GM13976 (cell line): ENCODE measurements at places on chromosomes 11 and 22.

- no peak for DNase-seq
Observed at GRCh38 chr22:17772958-17773605, 1.2 kb downstream of the BID start.

GRCh38 chr22:30733181-30733631 lies 38.5 kb downstream of the OSBP2 start:
- DNase-seq: no peak

DNA sequence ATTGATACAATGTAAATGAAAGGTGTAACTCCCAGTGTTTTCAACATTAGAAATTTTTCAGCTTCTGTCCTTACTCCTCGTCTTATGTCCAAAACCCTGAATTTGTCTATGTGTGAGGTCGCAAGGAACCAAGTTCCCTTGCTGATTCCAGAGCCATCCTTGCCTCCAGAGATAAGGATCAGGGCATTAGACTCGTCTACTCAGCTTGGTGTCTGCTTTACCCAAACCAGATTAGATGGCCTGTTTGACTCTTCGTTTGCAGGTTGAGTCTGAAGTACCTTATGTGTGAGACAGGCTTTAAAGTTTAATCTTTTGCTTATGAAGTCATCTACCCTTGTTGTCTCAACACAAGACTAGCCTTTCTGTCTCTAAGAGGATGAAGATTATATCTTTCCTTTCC lies 55.6 kb downstream of the SPECC1L start:
- no peak for DNase-seq

DNA sequence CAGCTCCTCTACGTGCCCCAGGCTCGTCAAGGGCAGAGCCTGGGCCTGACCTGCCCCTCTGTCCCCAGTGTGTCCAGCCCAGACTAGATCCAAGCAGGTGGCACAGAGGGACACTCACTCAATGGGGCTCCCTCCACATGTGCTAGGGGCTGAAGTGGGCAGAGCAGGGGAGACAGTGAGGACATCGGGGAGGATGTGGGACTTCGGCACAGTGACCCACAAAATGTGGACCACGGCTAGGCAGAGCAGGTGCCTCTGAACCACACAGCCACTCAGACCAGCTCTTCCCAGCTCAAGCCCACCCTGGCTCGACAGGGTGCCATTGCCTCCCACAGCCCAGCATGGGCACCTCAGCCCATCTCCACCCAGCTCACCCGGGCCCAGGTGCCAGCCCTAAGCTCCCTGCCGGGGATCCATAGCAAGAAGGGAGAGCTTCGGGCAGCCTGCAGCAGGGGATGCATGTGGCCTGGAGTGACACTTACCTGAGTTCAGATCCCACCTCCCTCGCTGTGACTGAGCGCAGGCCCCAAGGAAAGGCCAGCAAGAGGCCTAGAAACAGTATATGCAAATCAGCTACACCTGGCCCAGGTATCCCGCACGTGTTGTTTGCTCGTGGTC lies 46.9 kb upstream of the RTL6 start:
- DNase-seq: no peak

DNA sequence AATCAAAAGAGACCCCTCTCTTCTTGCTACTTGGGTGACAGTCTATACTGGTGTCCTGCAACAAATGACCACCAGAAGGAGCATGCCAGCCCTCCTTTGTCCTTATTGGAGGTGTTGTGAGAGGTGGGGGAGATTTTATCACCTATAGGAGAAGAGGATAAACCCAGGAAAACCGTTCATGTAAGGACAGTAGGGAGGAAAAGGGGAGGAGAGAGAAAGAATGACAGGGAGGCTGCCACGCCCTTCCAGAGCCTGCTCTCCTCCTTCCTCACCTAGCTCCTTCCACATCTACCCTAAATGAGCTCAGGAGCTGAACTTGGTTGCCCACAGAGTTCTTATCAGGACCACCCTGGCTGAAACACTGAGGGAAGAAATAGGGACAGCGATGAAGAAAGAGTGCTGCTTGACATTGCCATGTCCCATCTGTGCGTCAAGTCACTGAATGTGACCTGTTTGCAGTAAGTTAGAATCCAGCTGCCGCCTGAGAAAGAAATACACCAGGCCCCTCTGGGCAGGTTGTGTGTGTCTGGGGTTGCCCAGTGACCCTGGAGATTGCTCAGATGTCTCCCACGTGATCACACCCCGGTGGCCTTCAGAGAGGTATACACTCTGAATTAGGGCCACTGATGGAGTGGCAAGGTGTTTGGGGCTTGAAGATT lies 40.4 kb upstream of the ETS1 start:
- DNase-seq: peak; percentile 38

DNA sequence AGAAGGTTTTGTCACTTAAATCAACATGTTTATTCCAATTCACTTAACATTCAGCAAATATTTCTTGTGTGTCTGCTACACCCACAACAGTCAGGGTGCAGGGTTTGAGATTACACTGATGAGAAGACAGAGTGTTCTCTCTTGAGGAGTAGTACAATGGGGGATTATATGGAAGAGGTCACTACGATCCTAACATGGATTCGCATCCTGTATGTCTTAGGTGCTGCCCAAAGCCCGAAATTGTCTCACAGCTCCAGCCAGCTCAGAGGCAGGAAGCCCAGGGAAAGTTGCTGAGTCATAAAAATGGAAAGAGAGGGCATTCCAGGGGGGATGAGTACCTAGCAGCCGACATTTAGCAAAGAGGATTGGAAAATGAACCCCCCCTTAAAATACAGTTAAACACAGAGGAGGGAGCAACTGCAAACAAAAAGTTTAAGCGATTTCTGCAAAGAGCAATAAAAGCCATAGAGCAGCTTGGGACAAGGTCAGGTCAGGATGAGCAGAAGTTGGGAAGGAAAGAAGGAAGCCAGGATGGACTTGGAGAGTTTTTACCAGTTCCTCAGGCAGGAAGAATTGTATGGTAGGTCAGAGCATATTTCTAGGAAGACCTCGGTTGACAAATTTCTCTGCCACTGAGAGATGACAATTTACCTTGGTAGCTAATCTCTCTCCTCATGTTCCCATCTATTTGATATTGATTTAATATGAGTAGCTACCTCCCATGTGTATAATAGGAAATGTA lies 49.5 kb downstream of the IGLL5 start:
- DNase-seq: no peak

DNA sequence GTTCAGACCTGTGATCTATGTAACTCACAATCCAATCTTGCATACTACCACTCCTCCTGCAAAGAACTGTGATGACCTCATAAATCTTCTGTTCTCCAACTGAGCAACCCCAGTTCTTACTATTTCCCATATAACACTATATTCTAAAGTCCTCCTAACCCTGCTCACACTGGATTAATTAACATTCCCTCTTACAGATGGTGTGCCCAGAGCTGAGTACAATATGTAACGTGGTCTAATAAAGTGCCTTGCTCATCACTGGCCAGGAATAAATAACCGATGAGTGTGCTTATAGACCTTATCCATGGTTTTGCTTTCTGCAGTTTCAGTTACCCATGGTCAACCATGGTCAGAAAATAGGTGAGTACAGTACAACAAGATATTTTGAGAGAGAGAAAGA lies 28.6 kb downstream of the PRCP start:
- no peak for DNase-seq

GRCh38 chr11:71354394-71355105 lies 93.6 kb downstream of the DHCR7 start:
- DNase-seq: no peak

- no peak for DNase-seq
Observed at GRCh38 chr11:15180212-15180792, 65.6 kb downstream of the INSC start.

DNA sequence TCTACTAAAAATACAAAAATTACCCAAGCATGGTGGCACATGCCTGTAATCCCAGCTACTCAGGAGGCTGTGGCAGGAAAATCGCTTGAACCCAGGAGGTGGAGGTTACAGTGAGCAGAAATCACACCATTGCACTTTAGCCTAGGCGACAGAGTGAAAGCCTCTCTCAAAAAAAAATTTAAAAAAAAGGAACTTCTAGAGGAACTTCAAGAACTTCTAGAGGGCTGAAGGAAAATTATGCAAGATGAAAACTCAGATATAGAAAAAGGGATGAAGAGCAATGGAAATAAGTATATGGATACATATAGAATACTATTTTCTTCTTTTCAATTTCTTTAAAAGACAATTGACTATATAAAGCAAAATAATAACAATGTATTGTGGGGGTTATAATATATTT lies 51.2 kb upstream of the PRR5 start:
- no peak for DNase-seq

GRCh38 chr11:62352355-62353336 lies 15.4 kb downstream of the ASRGL1 start:
- peak; percentile 46 for DNase-seq

DNA sequence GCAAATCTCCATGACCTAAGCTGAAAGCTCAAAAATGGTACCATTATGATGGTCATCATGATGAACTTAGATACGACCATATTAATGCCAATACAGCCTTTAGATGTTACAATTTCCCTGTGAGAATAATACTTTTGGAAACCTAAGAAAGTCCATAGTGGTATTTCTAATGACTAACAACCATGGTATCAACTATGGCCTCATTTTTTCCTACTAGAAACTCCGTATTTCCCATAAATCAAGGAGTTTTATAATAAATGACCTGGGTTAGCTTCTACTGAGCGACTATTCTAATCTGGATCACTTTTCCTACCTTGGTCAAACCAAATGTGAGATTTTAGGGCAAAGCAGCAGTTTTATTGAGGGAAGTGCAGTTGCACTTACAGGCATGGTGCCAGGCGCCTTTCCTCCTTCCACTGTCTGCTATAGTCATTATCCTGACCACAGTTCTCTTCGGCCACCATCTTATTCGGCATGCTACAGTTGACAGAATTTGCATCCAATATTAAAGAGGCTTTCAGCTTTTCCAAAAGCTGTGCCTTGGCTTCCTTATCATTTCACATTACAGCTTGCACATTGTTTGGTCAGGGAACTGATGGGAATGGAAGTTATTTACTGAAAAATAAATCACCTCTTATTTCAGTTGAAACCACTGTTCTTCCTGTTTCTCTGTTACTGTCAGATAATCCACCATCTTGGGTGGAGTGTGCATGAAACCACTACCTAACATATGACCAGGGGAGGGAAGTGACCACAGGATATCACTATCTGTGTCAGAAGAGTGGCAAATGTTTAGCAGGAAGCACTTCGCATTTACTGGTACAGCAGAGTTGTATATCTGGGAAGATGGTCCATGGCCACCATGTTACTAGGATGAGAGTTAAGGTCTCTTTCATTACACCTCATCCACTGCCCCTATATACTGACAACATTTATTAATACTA lies 74.5 kb upstream of the PICALM start:
- no peak for DNase-seq

DNA sequence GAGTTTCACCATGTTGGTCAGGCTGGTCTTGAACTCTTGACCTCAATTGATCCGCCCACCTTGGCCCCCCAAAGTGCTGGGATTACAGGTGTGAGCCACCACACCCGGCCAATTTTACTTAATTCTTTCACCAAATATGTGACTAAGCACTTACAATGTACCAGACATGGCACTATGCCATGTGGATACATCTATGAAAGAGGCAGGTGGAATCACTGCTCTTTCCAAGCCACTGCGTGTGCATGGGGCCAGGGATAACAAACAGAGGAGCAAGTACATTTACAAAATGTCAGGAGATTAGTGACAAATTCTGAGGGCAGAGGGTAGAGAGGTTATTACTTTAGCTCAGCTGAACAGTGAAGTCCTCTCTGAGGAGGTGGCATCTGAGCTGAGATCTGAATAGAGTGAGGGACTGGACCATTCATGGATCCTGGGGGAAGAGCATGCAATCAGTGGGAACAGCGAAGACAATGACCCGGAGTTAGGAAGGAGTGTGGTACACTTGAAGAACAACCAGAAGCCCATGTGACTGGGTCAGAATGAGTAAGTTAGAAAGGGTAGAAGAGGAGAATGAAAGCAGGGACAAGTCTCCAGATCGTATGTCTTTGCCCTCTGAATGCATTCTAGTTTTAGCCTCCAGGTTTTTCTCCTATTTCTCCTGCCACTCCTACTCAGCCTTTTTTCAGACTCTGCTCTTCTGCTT lies 38.3 kb upstream of the GRAMD1B start:
- DNase-seq: no peak

- no peak for DNase-seq
Observed at GRCh38 chr22:44331881-44332714, 19.3 kb upstream of the SHISAL1 start.
